ENCODE measurements at places on chromosomes 13 and 19.
A peak's percentile ranks its signal among the peaks of the same experiment; 100 is the strongest.

- no peak for DNase-seq
These were observed 86.1 kb upstream of the TM9SF2 start for GRCh38 chr13:99415014-99415650.

DNA sequence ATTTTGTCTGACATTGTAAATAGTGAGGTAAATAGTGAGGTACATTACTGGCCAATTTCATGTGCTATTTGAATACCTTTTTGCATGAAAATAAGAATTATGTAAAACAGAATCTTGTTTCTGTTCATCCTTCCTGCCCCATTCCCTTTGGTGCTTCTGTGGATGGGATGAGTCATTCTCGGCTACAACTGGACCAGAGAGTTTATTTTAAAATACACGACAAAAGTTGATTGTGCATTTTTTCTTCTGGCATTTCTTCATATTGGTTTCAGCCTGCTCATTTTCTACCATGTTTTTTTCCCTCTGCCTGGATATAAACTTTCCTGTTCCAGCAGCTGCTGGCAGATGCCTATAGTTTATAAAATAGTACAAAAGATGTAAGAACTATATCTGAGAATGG is 107.5 kb downstream of the CYSLTR2 start:
- no peak for DNase-seq

- no peak for DNase-seq
These were observed 119.5 kb downstream of the TUBA3C start for GRCh38 chr13:19062019-19062646.

DNA sequence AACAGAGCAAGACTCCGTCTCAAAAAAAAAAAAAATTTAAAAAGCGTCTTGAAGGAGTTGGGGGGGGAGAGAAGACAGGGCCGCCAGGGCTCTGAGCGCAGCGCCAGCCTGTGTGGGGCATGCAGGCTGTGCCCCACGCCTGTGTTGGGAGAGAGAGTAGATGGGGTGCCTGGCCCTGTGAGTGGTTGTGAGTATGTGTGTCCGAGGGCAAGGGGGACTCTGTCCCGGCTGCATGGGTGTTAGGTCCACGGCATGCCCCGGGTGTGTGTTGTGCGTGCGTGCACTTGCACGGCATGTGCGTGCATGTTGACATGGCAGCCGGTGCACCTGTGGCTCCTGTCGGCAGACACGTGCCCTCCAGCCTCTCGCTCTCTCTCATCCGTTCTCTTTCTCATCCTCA is 3.4 kb downstream of the MAP2K7 start:
- no peak for DNase-seq

DNA sequence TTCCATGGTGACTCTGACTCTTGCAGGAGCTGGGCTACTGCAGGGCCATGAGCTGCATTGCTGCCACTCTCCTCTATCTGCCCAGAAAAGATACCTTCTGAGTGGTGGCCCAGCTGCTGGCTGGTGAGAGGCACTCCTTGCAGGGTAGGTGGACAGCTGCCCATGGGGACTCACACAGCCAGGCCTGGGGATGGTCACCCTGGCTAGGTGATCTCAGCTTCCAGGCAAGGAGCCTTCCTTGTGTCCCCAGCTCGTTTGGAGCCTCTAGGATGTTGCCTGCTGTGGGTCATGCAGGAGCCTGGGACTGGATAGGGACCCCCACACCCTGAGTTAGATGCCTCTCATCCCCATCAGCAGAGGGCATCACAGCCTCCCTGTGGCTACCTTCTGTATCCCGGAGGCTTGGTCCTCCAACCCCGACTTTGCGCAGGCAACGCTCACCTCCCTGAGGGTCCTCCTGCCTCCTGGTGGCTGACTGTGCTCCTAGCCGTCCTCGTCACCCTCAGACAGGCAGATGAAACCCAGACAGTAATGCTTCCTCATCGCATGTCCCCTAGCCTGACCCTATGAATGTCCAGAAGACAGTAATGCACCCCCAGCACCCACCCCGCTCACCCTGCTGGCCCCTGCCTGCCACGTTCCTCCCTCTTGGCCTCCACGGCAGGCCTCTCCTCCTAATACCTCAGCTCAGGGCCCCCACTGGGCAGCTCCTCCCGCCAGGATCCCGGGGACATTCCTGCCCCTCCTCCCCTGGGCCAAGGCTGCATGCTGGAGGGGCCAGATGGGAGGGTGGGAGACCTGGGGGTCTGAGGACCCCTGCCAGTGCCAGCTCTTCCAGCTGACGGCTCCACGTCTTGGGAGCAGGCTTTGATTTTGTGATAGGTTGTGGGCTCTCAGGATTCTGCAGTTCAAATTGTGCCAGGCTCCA is 13.6 kb upstream of the ZNF14 start:
- DNase-seq, result no peak

DNA sequence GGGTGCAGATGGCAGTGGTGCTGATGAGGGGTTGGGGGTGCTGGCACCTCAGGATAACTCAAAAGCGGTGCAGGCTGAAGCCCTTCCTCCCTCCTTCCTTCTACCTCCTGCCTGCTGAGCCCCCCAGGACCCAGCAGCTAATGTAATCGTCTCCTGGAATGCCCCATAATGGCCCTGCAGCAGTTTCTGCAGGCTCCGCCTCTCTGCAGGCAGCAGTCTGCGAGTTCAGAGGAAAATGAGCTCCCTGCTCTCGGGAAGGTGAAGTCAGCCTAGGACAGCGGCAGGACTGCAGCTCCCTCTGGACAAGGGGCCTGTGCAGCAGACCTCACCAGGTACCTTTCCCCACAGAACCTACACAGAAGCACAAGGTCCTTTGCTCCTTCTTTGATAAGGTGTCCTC is 130.9 kb downstream of the ZDHHC20 start:
- peak; percentile 2 for DNase-seq

GRCh38 chr19:42394751-42395150 is 4.7 kb upstream of the CNFN start:
- DNase-seq, result no peak

GRCh38 chr13:48818495-48819356 is 157.0 kb upstream of the FNDC3A start:
- no peak for DNase-seq

GRCh38 chr13:107192289-107192688 is 624.4 kb upstream of the ARGLU1 start:
- peak; percentile 96 for DNase-seq

- peak; percentile 24 for DNase-seq
These were observed 130.2 kb upstream of the MCF2L start for GRCh38 chr13:112838842-112839117.

DNA sequence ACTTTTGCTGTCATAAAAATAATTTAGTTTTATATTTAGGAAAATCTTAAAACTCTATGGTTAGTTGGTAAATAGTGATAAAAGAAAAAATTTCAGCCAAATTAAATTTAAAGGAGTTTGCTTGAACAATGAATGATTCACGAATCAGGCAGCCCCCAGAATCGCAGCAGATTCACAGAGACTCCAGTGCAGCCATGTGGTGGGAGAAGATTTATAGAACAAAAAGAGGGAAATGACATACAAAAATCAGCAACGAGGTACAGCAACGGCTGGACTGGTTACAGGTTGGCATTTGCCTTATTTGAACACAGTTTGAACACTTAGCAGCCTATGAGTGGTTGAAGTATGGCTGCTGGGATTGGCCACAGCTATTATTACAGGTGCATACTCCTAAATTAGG is 96.4 kb upstream of the MYCBP2 start:
- DNase-seq, result no peak

- no peak for DNase-seq
These were observed 27.2 kb downstream of the MYO1F start for GRCh38 chr19:8550070-8550469.

GRCh38 chr13:29847501-29847983 is 2.9 kb downstream of the UBL3 start:
- DNase-seq, result peak; percentile 74

DNA sequence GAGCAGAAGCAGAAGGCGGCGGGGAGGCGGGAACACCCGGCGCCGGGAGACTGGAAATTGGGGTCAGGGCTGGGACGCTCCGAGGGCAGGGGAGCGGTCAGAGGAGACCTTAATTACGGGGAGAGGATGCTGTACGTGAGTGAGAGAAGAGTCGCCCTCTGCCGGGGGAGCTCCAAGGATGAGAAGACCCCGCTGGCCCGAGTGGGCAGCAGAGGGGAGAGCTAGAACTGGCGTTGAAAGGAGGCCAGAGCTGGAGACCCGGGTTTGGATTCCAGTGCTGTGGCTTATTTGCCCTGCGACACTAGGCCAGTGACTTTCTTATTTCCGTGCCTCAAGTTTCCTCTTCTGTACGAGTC is 536 bp downstream of the FAM32A start:
- DNase-seq, result peak; percentile 61

- no peak for DNase-seq
These were observed 292.9 kb downstream of the SPRY2 start for GRCh38 chr13:80048030-80048429.

DNA sequence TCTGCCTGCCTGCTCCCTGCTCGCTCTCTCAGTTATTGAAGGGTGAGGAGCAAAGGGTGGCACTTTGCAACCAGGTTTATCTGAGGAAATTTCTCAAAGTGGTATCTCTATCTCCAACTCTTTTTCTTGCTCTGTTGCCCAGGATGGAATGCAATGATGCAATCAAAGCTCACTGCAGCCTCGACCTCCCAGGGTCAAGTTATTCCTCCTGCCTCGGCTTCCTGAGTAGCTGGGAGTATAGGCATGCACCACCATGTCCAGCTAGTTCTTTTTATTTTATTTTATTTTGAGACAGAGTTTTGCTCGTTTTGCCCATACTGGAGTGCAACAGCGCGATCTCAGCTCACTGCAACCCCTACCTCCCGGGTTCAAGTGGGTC is 4.9 kb downstream of the ACTMAP start:
- DNase-seq, result no peak

DNA sequence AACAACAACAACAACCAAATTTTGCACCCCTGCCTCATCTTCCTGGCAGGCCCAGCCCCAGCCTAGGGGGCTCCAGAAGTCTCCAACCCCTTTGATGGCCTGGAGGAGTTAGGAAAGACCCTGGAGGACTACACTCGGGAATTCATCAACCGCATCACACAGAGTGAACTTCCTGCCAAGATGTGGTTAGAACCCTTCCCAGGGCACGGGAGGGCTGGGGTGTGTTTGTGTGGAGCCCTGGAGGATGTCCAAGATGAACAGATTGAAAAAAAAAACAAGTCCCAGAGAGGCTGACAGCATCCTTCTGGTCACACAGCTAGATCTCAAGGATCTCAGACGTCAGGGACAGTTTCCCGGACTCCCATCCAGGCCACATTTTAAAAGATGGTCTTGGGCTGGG is 13.3 kb downstream of the APOC1 start:
- no peak for DNase-seq

GRCh38 chr19:45576682-45577081 is 7.9 kb downstream of the OPA3 start:
- DNase-seq, result no peak

DNA sequence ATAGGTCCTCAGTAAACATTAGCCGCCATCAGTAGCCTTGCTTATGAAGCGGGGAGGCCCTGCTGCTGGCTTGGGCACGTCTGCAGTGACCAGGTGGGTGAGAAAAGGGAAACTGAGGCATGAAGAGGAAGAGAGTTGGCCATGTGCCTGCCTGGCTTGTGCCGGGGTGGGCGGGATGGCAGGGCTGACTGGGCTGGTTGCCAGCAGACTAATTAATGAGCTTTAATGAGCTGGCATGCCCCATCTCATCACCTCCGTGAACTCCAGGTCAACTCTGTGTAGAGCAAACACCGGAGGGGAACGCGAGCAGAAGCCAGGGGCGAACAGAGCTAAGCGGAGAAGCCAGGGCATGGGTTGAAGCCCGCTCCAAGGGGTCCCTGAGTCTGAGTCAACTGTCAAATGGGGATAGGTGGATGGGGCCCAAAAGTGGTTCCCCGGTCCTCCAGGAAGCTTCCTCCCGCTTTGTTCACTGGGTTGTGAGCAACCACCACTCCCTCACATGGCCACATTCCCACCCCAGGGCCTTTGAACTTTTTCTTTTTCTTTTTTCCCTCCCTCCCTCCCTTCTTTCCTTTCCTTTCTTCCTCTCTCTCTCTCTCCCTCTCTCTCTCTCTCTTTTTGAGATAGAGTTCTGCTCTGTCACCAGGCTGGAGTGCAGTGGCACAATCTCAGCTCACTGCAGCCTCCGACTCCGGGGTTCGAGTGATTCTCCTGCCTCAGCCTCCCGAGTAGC is 8.7 kb downstream of the NR2F6 start:
- peak; percentile 24 for DNase-seq

- no peak for DNase-seq
These were observed 597.2 kb downstream of the DIAPH3 start for GRCh38 chr13:59566561-59566960.

DNA sequence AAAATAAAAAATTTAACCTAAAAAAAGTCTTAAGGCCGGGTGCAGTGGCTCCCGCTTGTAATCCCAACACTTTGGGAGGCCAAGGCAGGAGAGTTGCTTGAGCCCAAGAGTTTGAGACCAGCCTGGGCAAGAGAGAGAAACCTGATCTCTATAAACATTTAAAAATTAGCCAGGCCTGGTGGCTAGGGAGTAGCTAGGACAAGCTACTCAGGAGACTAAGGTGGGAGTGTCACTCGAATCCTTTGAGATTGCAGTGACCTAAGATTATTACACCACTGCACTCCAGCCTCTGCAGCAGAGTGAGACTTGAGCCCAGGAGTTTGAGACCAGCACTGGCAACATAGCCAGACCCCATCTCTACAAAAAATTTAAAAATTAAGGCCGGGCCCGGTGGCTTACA is 1.1 kb downstream of the CCDC97 start:
- peak; percentile 17 for DNase-seq

GRCh38 chr13:31174018-31174417 is 12.3 kb upstream of the HSPH1 start:
- no peak for DNase-seq

DNA sequence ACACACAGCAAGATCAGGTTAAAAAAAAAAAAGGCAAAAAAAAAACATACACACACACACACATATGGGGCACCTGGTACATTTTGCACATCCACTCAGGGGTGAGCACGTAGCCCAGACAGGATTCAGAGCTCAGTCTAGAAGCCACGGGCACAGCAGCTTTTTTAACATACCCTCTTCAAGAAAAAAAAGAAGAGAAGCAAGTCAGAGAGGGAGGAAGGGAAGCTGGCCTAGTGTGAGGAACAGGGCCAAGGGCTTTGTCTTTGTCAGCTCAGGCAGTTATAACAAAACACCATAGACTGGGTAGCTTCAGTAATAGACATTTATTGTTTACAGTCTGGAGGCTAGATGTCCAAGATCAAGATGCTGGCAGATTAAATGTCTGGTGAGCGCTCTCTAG is 2.3 kb upstream of the TPM4 start:
- no peak for DNase-seq

DNA sequence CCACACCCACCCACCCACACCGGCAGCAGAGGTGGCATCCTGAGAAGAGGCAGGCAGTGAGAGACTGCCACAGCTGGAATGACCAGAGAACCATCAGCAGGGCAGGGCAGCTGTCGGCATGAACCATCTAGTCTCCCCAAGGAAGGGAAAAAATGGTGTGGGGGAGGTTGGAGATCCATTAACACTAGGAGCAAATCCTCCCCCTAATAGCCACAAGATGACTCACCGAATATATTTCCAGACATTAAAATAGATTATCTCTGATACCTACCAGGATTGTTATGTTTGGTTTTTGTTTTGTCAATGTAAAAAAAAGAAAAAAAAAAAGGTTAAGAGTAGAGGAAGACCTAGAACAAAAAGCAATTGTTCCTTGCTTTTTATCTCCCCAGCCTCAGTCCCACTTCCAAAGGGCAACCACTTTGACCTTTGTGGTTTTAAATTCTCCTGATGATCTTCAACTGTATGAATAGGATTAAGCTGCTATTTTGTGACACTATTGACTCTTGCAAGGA is 34.2 kb downstream of the THSD1 start:
- DNase-seq, result no peak

All from NCI-H69 (cell line).